ENCODE measurements at places on chromosomes 2 and 18.

DNA sequence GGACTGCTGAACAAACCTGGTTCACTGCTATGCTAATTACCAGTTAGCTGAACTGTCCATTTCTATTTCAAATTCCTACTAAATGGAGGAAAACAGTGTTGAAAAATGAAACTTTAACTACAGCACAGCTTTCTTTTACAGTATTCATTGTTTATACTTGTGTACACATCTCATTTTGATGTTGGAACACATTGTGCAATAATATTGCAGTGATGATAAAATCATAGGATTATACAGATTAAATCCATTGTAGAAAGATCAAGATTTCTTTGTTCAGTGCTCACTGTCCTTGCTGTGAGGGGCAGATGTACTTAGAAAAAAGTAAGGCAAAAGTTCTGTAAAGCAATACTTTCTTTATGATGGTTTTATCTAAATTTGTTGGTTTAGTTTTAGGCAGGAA is 1055.1 kb downstream of the LRP1B start:
- no peak for DNase-seq
- H3K4me3 ChIP-seq, result no peak overlapping the region
- H3K27ac ChIP-seq, result no peak overlapping the region
- no peaks in the 10 kb centered on the region for H3K36me3 ChIP-seq
- H3K4me1 ChIP-seq, result no peaks in the 10 kb centered on the region
- H3K27me3 ChIP-seq, result no peaks in the 10 kb centered on the region

DNA sequence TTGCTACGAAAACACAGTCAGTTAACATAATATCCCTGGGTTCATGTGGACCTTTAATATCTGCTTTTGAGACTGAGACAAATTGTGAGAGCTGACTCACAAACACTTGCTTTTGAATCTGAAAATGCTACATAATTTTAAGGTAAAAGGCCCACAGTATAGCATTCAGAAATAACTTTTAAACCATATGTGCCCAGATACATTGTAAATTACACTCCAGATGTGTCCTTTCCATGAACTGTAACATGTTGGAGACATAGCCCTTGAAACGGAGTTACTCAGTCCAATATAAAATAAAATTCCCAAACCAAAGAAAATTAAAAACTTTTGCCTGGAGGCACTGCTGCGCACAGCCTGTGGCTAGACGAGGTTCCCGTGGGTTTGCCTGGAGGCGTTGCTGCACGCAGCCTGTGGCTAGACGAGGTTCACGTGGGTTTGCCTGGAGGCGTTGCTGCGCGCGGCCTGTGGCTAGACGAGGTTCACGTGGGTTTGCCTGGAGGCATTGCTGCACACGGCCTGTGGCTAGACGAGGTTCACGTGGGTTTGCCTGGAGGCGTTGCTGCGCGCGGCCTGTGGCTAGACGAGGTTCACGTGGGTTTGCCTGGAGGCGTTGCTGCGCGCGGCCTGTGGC is 131.9 kb upstream of the ALKAL2 start:
- H3K27ac ChIP-seq, result no peak overlapping the region
- peaks cover 16% of the 10 kb centered on the region for H3K27me3 ChIP-seq
- H3K4me3 ChIP-seq, result no peak overlapping the region
- no peaks in the 10 kb centered on the region for H3K4me1 ChIP-seq
- no peaks in the 10 kb centered on the region for H3K36me3 ChIP-seq

- no peak for DNase-seq
- H3K4me3 ChIP-seq, result no peak overlapping the region
- H3K4me1 ChIP-seq, result no peaks in the 10 kb centered on the region
- no peaks in the 10 kb centered on the region for H3K27me3 ChIP-seq
Observed at GRCh38 chr2:104487366-104487765, 366.5 kb upstream of the POU3F3 start.

GRCh38 chr2:71798266-71799012 is 345.1 kb downstream of the DYSF start:
- DNase-seq, result no peak
- no peaks in the 10 kb centered on the region for H3K27me3 ChIP-seq
- H3K27ac ChIP-seq, result no peak overlapping the region
- H3K4me1 ChIP-seq, result no peaks in the 10 kb centered on the region
- H3K36me3 ChIP-seq, result no peaks in the 10 kb centered on the region

GRCh38 chr2:26340831-26341230 is 5.1 kb upstream of the SELENOI start:
- no peaks in the 10 kb centered on the region for H3K27me3 ChIP-seq
- no peak overlapping the region for H3K4me3 ChIP-seq
- DNase-seq, result no peak

DNA sequence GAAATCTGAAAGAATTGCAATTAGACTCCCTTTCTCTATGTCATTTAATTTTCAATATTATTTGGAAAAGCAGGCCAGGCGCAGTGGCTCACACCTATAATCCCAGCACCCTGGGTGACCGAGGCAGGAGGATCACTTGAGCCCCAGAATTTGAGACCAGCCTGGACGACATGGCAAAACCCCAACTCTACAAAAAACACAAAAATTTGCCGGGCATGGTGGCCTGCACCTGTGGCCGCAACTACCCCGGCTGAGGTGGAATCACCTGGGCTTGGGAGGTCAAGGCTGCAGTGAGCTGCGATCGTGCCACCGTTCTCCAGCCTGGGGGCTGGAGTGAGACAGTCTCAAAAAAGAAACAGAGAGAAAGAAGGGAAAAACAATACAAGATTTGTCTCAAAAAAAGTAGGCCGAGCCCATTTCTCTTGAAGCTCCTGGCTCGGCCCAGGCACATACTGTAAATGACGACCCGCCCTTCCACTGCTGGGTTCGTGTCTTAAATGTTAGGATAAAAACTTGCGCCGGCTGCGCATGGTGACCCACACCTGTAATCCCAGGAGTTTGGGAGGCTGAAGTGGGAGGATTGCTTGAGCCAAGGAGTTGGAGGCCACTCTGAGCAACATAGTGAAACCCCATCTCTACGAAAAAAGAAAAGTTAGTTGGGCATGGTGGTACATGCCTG is 31.1 kb upstream of the GPC1 start:
- no peak for DNase-seq
- no peaks in the 10 kb centered on the region for H3K27me3 ChIP-seq
- H3K4me3 ChIP-seq, result no peak overlapping the region
- no peak overlapping the region for H3K27ac ChIP-seq

DNA sequence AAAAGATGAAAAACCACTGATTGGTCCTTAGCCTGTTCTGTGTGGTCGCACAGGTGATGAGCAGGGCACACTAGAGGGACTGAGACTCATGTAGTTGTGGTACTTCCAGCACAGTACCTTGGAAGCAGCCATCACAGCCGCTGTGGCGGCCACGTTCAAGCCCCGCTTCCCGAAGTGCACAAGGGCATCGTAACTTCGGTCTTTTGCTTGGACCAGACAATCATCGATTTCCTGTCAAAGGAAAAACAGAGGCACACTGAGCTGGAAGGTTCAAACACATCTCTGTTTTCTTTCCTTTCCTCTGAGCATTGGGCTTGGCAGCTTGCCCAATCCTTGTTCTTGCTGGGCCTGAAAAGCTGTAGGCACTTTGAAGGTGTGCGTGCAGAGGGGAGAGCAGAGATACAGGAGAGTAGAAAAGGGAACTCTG is 52.6 kb downstream of the MRPL35 start:
- H3K4me1 ChIP-seq, result no peaks in the 10 kb centered on the region
- peaks cover 9% of the 10 kb centered on the region for H3K27me3 ChIP-seq
- DNase-seq, result no peak
- H3K27ac ChIP-seq, result no peak overlapping the region
- H3K36me3 ChIP-seq, result no peaks in the 10 kb centered on the region
- no peak overlapping the region for H3K4me3 ChIP-seq

GRCh38 chr2:46866770-46867246 is 48.8 kb downstream of the MCFD2 start:
- H3K4me1 ChIP-seq, result no peaks in the 10 kb centered on the region
- no peaks in the 10 kb centered on the region for H3K36me3 ChIP-seq
- no peak overlapping the region for H3K4me3 ChIP-seq
- H3K27me3 ChIP-seq, result peaks cover 2% of the 10 kb centered on the region

GRCh38 chr2:175626796-175627195 is 375.3 kb downstream of the LNPK start:
- H3K4me3 ChIP-seq, result no peak overlapping the region
- no peaks in the 10 kb centered on the region for H3K4me1 ChIP-seq
- H3K27ac ChIP-seq, result no peak overlapping the region
- no peaks in the 10 kb centered on the region for H3K36me3 ChIP-seq

- H3K36me3 ChIP-seq, result no peaks in the 10 kb centered on the region
- no peak for DNase-seq
- no peak overlapping the region for H3K27ac ChIP-seq
- H3K4me1 ChIP-seq, result no peaks in the 10 kb centered on the region
Observed at GRCh38 chr18:56575819-56576663, 62.4 kb downstream of the TXNL1 start.

- H3K27me3 ChIP-seq, result no peaks in the 10 kb centered on the region
- H3K4me1 ChIP-seq, result no peaks in the 10 kb centered on the region
- no peaks in the 10 kb centered on the region for H3K36me3 ChIP-seq
- H3K27ac ChIP-seq, result no peak overlapping the region
- H3K4me3 ChIP-seq, result no peak overlapping the region
Observed at GRCh38 chr2:102832789-102833188, 71.0 kb downstream of the TMEM182 start.

DNA sequence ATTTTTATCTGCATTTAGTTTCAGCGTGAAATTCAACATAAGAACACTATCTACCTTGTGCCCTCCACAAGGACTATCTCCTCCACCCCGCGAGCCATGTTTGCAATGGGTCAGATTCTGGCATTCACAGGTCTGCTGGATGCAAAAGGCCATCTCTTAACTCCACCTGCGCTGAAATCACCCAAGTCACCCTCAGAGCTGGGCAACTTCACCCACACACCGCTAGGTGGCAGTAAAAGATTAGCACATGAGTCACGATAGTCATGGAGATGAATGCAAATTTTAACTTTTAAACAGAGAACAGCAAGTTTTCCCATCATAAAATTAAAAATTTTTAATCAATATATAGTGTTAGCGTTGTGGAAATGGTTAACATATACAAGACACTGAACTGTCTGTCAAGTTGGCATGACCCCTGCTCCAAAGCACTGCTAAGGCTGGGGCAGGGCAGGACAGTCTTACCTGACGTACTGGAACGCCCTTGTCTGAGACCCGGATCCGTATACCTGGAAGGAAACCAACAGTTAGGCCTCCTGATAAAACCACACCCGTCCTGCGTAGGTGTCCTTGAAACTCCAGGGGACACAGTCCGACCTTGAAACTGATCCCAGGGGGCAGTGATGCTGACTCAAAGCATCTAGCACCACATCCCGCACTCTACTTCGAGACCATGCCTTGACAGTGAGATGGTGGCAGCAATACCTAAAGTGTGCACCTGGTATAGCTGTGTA is 89.6 kb downstream of the UXS1 start:
- DNase-seq, result peak; percentile 52
- H3K4me3 ChIP-seq, result no peak overlapping the region
- H3K27ac ChIP-seq, result no peak overlapping the region
- H3K27me3 ChIP-seq, result no peaks in the 10 kb centered on the region
- H3K36me3 ChIP-seq, result peaks cover 25% of the 10 kb centered on the region

DNA sequence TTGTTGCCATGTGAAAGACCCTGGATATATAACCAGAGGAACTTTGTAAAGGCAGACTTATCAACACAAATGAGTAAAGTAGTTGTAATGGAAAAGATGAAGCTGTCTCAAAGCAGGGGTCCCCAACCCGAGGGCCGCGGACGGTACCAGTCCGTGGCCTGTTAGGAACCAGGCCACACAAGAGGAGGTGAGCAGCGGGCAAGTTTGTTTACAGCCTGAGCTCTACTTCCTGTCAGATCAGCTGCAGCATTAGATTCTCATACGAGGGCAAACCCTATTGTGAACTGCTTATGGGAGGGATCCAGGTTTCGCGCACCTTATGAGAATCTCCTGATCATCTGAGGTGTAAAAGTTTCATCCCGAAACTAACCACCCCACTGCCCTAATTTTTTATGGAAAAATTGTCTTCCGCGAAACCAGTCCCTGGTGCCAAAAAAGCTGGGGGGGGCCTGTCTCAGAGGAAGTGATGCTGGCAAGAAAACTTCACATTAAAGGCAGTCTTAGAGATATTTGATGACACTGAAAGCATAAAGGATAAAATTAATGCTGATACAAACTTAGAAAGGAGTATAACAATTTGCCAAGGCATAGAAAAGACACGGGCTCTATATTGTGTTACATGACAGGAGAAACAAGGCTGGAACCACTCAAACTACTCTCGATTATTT is 57.5 kb upstream of the MSTN start:
- H3K4me3 ChIP-seq, result peak overlapping the region; percentile 18
- no peak for DNase-seq

DNA sequence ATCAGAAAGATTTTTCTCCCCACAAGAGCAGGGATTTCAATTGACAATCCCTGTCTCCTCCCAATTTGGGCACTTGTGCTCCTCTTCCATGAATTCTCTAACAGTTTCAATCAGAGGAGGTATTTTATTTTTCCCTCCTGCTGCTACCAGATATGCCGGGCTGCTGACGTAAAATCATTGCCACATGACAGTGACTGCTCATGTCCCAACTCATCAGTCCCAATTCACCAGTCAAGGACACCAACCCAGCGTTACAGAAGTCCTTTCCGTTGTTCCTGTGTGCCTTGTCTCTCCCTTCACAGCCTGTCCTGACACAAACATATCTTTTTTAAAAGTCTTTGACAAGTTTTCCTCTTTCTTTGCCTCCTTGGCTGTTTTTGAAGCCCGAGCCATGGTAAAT is 540.2 kb downstream of the LRP1B start:
- H3K4me3 ChIP-seq, result no peak overlapping the region
- no peaks in the 10 kb centered on the region for H3K27me3 ChIP-seq
- H3K4me1 ChIP-seq, result no peaks in the 10 kb centered on the region

- no peak overlapping the region for H3K4me3 ChIP-seq
- H3K36me3 ChIP-seq, result no peaks in the 10 kb centered on the region
- H3K4me1 ChIP-seq, result no peaks in the 10 kb centered on the region
- no peak for DNase-seq
- no peak overlapping the region for H3K27ac ChIP-seq
Observed at GRCh38 chr2:162233197-162233596, 10.0 kb downstream of the FAP start.

GRCh38 chr18:1092228-1092627 is 187.6 kb downstream of the ADCYAP1 start:
- H3K27me3 ChIP-seq, result no peaks in the 10 kb centered on the region
- DNase-seq, result no peak
- no peaks in the 10 kb centered on the region for H3K36me3 ChIP-seq
- no peak overlapping the region for H3K4me3 ChIP-seq

Measured in T-helper 2 cell treated with Interferon-gamma antibody and Interleukin-4, amounts not matched to agents 5 μg/mL and 100 μg/mL, for 36 hours (primary cell).